ENCODE measurements at places on chromosomes 11 and 22.

GRCh38 chr11:20599221-20600019 lies at the start of gene SLC6A5:
Gene SLC6A5, plus strand, starts transcription at chr11:20599608. Its CDS starts 65 bp downstream, at chr11:20599673.
- DNase-seq: no peak

- no peak for DNase-seq
Observed at GRCh38 chr11:108994887-108995286, 330.0 kb downstream of the DDX10 start.

DNA sequence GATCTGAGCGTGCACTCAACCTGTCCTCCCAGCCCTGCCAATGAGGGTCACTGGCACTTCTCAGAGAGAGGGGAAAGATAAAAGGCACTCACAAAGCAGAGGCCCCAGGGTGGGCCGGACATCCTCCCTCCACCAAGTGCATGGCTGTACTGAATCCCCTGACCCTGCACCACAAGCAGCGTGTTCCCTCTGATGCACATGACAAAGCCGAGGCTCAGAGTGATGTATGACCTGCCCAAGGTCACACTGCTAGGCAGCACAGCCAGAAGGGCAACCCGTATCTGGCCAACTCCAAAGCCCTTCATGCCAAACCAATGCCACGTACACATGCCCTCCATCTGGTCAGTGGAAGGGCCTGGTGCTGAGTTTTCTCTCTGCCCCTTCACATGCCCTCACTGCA lies 22.1 kb downstream of the SPATA19 start:
- peak; percentile 77 for DNase-seq

DNA sequence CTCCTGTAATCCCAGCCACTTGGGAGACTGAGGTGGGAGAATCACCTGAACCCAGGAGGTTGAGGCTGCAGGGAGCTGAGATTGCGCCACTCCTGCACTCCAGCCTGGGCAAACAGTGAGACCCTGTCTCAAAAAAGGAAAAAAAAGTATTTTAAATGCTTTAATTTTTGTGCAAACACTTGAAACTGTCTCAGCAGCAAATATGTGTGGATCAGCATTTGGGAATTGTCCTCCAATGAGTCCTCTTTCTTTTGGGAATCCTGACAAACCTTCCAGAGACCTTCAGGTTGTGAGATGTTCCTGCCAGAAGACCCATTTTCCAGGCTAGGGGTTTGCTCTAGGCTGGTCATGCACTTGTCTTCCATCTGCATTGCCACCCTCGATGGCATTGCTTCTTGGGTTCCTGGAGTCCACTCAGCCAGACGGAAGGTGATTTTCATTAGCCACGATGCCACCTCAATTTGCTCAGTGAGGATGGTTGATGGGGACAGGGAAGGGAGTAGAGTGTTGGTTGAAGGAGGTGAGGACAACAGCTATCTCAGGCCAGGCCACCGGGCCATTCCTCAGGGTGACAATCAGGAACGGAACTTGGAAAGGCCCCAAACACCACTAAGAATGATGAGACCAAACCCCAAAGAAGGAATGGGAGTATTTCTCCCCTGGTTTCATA lies 55.4 kb downstream of the ST14 start:
- peak; percentile 11 for DNase-seq

GRCh38 chr11:10050561-10050960 lies 243.5 kb downstream of the SBF2 start:
- DNase-seq: no peak

GRCh38 chr11:94558468-94558867 lies 8.7 kb upstream of the PIWIL4 start:
- no peak for DNase-seq

DNA sequence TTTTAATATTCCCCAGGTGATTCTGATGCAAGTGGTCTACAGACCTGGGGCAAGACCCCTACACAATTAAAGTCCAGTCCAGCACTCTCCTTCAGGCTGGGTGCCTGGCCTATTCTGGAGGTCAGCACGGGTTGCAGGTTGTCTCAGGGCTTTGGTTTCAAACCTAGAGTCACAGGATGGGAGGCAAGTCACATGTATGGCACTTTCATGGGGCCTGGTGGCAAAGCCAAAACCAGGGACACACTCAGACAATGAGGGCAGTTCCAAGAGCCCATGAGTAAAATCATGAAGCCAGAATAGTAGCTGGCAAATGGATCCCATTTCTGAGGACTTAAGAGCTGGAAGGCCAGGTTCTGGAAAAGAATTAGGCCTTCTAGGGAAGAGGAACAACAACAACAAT lies 96.6 kb downstream of the KCNC1 start:
- DNase-seq: no peak

DNA sequence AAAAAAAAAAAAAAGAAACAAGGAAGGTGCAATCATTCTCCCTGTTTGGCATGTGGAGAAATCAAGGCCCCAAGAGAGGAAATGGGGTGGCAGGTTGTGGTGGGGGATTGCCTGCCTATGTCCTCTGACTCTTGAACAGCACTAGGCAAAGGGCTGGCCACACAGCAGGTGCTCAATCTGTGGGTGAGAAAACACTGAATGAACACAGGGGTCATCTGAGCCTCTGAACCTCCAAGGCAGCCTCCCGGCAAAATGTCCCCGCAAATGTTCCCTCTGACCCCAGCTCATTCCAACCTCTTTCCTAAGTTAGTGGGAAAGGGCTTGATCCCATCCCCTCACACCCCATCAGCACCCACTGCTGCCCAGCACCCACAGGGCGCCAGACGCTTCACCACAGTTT lies 4.6 kb downstream of the PLA2G6 start:
- no peak for DNase-seq

DNA sequence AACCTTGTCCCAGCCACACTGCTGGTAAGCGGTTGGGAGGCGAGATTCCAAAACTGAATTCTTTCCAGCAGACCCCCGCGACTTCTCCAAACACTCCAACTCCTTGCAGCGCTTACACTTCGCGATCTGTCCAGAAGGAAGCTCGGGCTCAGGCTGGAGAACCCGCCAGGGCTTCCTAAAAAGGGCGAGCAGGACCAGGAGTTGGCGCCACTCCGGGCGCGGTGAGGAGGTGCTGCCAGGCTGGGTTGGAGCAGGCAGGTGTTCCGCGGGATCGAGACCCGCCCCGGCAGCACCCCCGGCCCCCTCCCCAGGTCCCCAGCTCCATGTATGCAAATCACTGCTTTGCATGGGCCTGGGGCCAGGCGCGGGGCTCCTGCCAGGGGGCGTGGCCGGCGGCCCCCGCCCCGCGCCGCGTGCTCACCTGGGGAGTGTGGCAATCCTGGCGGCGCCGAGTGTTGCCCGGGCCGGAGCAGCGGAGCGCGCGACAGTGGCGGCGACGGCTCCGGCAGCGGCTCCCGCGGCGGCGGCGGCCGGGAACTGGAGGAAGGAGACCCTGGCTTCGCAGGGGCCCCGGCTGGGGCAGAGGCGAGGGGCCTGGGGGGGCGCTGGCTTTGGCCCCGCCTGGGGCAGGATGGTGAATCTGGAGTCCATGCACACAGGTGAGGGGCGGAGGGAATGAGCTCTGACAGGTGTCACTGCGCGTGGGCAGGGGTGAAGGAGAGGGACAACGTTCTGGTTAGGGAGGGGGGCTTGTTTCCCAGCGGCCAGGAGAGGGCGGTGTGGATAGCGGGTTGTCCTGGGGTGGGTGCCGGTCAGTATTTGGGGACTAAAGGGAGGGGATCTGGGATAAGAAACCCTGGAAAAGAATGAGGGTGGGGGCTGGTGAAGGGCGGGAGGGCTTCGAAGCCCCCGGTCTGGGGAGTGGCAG lies at the start of gene POU2F3:
Gene POU2F3 (plus strand): TSS at position 428 of the 928 bp plus-strand sequence. CDS start 204 bp downstream, at position 632.
- DNase-seq: no peak

DNA sequence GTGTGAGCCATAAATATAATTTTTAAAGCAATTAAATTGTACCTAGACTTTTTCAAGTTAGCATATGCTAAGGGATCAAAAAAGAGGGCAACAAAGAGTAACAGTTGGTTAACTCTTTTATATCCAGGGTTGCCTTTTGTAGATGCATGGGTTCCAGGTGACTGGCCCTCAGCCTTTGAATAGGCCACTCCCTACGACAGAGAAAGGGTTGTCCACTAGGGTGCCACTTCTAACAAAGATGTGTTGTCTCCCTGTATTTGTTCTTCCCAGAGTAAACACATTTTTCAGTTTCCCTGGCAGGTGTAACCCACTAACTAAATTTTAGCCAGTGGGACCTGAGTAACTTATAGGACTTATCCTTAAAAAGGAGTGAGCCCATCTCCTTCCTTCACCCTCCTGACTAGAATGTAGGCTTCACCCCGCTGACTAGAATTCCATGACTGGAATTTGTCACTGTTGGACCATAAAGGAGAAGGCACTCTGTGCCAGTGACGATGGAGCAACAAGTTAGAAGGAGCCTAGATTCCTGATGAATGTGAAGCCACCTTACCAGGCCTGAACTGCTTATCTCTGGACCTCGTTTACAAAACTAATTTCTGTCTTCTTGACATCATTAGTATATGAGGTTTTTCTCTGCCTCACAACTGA lies 16.6 kb downstream of the TUG1 start:
- DNase-seq: no peak

DNA sequence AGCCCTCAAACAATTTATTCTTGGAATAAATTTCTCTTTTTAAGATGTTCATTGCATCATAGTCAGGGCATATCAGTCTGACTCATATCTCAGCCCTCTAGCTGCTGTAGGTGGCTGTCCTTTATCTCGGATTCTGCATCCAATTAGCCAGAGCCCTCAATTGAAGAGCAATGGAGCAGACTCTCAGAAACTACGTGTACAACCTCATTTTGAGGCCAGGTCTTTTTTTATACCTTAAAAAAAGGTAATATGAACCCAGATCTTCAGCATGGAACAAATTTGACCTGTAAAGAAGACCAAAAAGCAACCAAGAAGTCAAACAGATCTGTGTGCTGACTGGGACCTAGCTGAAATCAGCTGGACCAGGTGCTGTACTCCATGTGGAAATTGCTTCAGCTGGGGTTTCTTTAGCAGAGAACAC lies 8.7 kb downstream of the OR52A5 start:
- DNase-seq: no peak

DNA sequence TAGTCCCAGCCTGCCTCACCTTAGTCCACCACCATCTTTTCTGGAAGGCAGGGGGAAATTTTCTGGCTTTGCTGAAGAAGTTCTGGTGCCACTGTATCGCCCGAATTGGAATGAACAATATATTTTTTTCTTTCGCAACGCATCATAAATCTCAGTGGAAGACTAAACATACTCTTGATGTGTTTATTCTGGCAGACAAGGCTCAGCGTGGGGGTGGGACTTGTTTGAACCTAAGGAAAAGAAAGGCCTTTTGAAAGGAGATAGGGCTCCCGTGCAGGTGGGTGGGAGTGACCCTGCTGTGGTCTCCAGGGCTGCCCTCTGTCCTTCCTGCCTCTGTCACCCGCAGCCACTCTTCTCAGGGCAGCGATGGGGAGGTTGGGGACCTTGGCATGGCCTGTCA lies 42.5 kb downstream of the CD82 start:
- no peak for DNase-seq

DNA sequence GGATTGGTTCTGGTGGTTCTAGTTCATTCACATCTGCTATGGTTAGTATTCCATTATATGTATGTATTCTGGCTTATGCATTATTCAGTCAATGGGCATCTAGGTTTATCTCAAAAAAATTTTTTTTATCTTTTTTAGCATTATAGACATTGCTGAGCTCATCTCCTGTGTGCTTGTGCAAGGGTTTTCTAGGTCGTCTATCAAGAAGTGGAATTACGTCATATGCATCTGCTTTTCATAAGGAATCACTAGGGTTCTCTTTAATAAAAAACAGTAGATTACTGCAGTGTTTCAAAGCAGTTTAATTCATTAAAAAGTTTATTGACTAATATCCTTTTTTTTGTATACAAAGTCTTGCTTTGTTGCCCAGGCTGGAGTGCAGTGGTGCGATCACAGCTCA lies 21.3 kb downstream of the TBC1D22A start:
- no peak for DNase-seq

DNA sequence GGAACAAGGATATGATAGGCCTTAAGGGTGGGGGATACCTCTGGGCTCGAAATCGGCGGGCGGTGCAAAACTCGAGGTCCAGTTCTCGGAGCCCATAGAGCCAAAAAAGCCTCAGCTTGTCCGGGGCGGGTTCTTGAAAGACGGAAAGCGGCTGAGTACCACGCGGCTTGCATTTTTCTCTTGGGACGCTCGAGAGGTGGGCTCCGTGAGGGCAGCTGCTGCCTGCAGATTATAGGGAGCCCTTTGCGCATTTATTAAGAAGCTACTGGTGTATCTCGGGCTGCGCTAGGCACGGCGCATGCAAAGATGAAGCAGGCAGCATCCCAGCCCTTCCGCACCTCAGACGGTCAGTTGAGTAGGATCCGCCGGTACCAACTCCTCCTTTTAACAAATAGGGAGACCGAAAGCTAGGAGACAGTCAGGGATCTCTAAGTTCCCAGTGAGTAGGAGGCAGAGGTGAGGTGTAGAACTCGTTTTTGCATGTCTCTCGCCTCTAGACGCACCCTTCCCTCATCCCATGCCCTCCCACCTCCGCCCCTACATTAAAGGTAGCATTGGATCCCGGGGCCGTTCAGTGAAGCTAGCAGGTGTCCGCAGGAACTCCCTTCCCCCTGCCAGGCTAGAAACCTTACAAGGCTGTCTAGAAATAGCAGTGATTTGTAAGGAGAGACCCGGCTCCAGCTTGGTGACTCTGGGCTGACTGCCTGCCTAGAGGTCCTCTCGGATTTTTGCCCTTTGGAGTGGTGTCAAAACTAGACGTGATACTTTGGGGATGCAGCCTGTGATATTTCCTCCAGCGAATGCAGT lies 768 bp downstream of the LDHA start:
- DNase-seq: no peak

GRCh38 chr11:88178191-88178590 lies 2.9 kb upstream of the RAB38 start:
- no peak for DNase-seq

DNA sequence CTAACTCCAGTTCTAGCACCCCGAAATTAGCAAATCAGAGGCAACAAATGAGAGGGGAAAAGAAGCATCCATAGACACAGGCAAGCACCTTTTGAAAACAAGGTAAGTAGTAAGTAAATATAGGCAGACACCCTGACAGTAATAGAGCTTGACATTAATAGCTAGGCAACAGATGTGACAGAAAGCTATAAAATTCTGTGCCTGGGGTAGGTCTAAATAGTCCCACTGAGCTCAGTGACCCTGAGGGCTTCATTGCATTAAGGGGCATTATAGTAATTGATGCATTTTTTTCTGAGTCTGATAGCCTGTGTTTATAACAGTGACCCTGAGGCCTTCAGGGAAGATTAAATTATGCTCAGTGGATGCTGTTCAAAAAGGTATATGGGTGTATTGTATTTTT lies 197.1 kb downstream of the HIPK3 start:
- DNase-seq: no peak

DNA sequence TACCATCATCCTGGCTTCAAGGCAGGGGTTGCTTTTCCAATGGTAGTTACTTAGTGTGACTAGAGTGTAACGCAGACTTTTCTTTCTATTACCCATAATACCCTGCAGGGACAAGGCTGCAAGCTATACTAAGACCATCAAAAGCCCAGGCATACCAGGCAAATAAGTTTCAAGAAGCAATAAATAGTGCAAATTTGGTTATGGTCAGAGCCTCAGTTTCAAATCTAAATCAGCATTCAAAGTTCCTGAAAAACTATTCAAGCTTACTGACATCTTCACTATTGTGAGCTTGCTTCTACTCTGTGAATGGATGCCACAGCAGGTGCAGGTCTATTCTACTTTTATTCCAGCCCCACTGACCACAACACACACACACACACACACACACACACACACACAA lies 2.5 kb upstream of the HBB start:
- no peak for DNase-seq

GRCh38 chr11:34575671-34576070 lies 45.2 kb upstream of the EHF start:
- no peak for DNase-seq

- DNase-seq: no peak
Observed at GRCh38 chr11:111571829-111572501, 30.3 kb upstream of the SIK2 start.
